Right renal cortex interstitium (tissue), 3 donors: ENCODE measurements at places on chromosomes 6 and 20. TPM values are rescaled to one million over a fixed set of nuclear protein-coding genes. Genes with fewer than 3 reads are reported as not detected.

Gene GPR63
- 3.3 TPM for polyA plus RNA-seq

Gene ZC3H12D
- 0.18 TPM for polyA plus RNA-seq

Gene SLC25A27
- polyA plus RNA-seq = 31.1 TPM

Gene RNGTT
- polyA plus RNA-seq = 17.7 TPM

Gene SRSF12
- polyA plus RNA-seq = 14.4 TPM

Gene GRM1
- polyA plus RNA-seq = 0.22 TPM

Gene ZBTB22
- 23.6 TPM for polyA plus RNA-seq

Gene CNKSR3
- polyA plus RNA-seq = 62.5 TPM

Gene DST
- 216 TPM for polyA plus RNA-seq

- DNase-seq = peak; percentile 33
Observed at GRCh38 chr20:48668451-48668946, 159.3 kb downstream of the PREX1 start.

DNA sequence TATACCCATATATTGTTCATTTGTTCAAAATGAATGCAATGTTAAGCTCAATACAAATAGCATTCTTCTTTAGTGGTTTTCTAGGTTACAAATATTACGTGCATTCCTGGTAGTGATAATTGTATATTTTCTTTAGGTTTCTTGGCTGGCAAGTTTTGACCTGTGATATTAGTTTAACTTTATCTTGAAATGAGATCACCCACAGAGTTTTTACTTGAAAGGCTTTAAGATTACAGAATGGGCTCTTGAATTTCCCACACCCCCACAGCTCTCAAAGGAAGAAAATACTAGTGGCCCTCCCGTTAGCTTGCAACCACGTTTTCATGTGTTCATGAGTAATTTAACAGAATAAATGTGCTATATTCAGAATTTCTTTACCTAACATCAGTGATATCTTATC lies 1315.5 kb upstream of the GJE1 start:
- no peak for DNase-seq

DNA sequence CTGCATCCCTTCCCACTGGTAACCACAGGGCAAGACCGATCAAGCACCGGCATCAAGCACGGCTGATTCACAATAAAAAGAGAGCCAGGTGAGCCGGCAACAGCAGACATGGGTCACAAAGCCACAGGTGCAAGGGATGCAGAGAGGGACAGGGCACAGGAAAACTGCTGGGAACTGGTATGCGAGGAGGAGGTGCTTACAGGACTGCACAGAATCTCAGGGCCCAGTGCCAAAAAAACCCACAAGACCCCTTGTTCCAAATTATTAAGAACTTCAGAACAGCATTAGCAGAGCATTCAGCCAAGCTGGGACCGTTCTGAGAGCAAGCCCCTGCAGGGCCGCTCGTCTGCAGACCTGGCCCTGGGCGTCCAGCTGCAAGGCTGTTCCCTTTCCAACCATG lies 35.4 kb downstream of the BFSP1 start:
- DNase-seq = no peak

DNA sequence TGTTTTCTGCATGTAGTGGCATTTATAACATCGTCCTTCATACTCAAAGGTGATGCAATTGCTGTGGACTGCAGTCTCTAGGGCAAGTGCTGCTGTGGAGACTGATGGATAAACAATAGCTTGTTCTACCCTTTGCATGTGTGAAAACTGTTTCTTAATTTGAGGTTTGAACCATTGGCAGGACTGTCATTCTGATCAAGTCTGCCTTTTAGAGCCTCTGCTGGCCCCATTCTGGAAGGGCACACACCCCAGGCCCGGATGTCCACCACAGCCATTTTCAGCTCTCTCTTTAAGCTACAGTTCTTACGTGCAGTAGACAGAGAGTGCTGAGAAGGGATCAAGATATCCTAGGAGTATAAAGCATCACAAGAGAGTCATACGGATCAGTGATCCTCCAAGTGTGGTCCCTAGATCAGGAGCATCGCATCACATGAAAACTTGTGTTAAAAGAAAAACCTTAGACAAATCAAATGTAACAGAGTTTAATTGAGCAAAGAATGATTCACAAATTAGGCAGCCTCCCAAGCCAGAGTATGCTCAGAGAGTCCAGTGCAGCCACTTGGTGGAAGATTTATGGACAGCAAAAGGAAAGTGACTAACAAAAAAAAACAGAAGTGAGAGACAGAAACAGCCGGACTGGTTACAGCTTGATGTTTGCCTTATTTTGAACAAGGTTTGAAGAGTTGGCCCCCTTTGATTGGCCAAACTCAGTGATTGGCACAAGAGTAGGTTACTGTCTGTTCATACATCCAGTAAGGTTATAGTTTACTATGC lies 52.0 kb downstream of the FRK start:
- no peak for DNase-seq

DNA sequence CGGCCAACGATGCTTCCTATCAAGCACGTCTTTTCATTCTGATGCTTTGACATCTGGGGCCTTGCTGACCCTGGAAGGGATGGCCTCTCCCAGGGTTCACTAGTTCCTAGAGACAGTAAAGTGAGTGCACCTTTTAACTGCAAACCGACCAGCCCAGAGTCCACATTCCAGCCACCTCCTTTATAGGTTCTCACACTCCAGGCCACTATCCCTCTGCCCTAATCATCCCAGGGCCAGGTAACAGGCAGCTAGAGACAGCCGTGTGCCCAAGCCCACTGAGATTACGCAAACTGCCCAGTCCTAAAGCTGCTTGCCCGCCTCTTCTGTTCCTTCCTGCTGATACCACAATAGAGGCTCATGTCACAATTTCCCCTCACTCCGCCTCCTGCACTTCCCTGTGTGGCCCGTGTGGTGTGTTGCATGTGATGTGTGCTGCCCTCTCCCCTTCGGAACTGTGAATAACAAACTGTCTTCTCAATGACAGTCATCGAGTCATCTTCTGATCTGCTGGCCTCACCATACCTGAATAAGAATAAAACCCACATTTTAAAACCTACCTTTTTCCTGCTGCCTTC lies 123.7 kb upstream of the EXOC2 start:
- no peak for DNase-seq

- DNase-seq = no peak
Observed at GRCh38 chr6:10626154-10626741, 68.2 kb downstream of the C6orf52 start.

DNA sequence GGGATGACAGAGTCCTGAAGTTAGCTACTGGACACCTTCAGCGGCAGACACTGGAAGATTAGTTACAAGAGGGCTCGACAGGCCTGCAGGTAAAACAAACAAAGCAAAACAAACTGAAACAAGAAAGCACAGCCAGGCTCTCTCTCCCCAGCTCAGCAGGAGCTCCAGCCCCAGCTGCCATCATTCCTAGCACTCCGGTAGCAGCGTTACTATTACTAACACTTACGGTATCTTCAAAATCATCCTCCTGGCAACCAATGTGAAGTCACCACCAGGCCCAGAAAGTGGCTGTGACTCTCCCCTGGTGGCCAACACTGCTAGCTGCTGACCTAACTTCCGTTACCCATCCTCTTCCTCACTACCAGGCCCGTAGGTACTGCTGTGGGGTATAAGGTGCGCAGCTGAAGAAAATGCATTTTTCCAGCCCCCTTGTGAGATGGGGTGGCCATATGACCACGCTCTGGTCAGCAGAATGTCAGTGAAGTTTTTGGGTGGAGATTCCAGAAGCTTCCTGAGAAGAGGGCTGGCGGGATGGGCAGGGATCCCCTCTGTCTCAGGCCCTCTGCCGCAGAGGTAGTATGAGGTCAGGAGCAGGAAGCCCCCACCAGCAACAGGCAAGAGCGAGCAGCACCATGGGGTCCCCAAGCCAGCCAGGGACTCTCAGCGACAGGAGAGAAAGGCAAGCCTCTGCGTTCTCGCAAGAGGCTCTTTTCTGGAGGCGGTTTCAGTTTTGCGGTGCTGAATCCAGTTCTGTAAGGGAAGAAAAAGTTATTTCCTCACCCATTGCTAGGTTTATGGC lies 37.4 kb upstream of the TBXT start:
- no peak for DNase-seq

DNA sequence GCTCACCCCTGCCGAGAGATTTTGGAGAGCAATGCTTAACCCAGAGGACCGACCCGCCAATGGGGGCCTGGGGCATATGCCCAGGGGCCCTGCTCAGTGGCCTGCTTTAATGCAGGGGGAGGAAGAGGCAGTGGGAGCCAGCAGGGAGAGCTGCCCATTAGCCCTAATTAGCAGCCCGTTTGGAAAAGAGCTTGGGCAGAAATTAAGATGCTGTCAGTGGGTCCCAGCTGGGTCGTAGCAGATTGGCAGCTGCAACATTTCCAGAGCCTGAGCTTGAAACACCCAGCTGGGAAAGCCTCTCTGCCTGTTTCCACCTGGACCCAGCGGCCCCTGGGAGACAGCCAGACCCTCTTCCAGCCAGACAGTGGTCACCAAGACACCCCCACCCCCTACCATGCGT lies 39.5 kb downstream of the CD40 start:
- DNase-seq = no peak

DNA sequence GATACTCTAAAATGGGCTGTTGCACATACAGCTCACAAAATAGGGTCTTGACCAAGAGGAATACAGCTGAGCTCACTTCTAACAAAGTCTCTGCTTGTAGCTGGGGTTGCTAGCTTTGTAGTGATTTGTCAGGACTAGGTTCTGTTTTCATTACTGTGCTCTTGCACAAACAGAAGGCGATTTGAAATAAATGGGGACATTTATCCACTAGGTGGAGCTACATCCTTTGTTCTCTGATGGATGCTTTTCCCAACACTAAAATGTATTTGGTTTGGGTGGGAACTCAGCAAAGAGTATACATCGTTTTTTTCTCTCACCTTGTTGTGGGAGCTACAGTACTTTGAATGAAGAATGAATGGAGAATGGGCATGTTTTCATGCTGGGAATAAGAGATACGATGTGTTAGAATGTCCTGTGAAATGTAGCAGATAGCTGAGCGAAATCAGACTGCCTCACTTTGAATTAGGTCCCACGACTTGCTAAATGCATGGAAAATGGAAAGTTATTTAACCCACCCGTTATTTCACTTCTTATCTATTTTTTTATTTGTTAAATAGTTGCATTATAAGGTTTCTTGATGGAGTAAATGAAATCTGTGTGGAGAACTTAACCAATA lies 494.7 kb upstream of the MAP3K7 start:
- peak; percentile 76 for DNase-seq

- DNase-seq = no peak
Observed at GRCh38 chr6:69408886-69409285, 387.9 kb downstream of the LMBRD1 start.

- DNase-seq = no peak
Observed at GRCh38 chr6:82963191-82963925, 102.3 kb downstream of the UBE3D start.

DNA sequence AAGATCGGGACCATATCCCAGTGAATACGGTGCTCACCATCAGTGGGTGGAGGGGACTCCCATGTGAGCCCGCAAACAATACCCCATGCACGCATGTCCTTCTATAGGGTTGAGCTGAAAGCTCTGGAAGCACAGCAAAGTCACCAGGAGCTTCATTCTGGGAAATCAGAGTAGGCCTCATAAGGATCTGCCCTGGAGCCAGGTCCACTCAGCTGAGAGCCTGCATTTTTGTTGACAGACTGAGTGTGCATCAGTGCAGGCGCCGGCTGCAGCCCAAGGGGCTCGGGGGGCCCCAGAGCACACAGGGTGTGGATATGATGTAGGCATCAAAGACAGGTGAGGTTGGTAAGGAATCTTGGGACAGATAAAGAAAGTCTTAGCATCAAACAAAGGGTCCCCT lies 79.8 kb upstream of the CD93 start:
- DNase-seq = no peak

GRCh38 chr20:32010101-32010500 lies at the start of gene CCM2L:
Gene CCM2L, plus strand, starts transcription at chr20:32010438. Its CDS starts 17 bp downstream, at chr20:32010455.
- no peak for DNase-seq

GRCh38 chr6:69622230-69622629 lies 174.6 kb downstream of the LMBRD1 start:
- DNase-seq = no peak

DNA sequence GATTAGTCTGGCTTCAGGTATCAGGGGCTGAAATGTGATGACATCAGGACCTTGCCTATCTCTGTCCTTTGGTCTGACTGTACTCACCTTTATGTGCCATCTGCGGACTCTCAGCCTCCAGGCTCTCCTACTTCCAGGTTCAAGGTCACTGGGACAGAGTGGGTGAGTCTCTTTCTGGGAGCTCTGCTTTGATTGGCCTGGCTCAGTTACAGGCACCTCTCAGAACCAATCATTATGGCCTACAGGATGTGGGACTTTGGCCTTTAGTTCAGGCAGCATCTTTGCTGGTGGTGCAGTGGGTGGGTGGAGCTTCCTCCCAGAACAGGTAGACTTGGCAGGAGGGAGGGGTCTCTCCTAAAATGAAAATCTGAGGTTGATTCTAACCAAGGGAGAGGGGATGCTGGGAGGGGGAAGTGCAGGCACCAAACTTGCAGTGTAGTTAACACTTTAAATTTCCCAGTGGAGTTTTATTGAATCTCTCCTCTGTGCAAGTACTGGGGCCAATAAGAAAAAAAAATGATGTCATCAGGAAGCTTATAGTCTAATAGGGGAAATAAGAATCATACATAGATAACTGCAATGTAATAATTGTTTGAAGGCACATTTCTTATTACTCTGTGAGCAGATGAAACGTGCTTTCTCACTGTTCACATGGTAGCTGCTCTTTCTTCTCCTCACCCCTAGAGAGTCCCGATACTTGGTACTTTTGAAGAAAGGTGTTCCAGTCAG lies 53.4 kb downstream of the SLC24A3 start:
- no peak for DNase-seq

DNA sequence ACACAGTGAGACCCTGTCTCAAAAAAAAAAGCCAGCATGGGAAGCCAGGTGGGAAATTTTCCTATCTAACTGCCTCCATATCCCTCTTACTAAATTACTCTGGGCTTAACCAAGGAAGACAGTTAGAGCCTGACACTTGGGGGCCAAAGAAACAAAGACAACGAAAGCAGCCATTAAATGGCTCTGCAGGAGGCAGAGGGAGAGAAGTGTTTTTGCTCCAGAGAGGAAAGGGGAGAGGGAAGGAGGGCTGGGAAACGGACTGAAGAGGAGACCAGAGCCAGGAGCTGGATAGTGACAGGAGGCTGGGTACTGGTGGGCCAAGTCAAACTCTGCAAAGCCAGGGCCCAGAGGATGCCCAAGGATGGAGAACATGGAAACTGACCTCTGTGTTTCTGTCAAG lies 10.7 kb upstream of the TGIF2 start:
- no peak for DNase-seq

DNA sequence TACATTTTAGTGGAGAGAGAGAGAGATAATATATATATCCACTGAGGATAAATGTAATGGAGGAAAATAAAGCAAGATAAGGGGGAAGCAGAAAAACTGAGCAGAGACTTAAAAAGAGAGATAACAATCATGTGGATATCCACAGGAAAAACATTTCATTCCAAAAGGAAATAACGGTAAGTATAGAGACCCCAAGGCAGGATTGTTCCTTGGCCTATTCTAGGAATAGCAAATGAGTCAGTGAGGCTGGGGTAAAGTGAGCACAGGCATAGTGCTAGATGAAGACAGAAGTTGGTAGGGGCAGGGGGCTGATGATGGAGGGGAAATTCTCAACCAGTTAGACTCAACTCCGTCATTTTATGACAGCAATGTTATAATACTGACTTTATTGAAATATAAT lies 11.2 kb downstream of the CDC40 start:
- no peak for DNase-seq
